Breast epithelium (tissue), 4 donors: ENCODE measurements at places on chromosomes 4 and X. TPM values are rescaled to one million over a fixed set of nuclear protein-coding genes. Genes with fewer than 3 reads are reported as not detected.

The GLUD2 gene
- total RNA-seq: 2.8 TPM

DNA sequence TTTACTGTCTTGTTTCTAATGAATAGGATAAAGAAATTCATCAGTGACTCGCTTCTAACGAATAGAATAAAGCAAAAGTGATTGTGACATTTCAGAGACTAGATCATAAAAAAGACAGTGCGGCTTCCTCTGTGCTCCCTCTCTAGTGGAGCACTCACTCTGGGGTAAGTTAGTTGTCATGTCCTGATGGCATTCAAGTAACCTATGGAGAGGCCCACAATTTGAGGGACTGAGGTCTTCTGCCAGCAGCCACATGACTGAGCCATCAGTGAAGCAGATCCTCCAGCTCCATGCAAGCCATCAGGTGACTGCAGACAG, 72.4 kb downstream of the YIPF6 start:
- H3K27ac ChIP-seq: no peak overlapping the region
- no peak overlapping the region for H3K4me3 ChIP-seq
- no peaks in the 10 kb centered on the region for H3K4me1 ChIP-seq
- no peaks in the 10 kb centered on the region for H3K27me3 ChIP-seq
- H3K36me3 ChIP-seq: no peaks in the 10 kb centered on the region
- DNase-seq: no peak

DNA sequence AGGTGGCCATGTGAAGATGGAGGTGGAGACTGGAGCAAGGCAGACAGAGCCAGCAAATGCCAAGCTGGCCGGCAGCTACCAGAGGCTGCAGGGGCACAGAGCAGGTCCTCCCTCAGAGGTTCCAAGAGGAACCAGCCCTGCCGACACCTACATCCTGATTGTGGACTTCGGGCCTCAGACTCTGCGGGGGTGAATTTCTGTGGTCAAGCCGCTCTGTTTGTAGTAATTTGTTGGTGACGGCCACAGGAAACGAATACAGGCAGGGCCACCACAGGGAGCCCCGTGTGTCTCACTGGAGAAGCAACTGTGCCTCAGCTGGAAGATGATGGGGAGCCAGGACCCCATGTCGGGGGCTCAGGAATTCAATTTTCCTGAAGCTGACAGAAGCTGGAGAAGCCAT, 28.3 kb downstream of the ZFYVE28 start:
- DNase-seq: no peak
- no peaks in the 10 kb centered on the region for H3K36me3 ChIP-seq
- no peaks in the 10 kb centered on the region for H3K27me3 ChIP-seq
- no peak overlapping the region for H3K4me3 ChIP-seq
- no peaks in the 10 kb centered on the region for H3K4me1 ChIP-seq

DNA sequence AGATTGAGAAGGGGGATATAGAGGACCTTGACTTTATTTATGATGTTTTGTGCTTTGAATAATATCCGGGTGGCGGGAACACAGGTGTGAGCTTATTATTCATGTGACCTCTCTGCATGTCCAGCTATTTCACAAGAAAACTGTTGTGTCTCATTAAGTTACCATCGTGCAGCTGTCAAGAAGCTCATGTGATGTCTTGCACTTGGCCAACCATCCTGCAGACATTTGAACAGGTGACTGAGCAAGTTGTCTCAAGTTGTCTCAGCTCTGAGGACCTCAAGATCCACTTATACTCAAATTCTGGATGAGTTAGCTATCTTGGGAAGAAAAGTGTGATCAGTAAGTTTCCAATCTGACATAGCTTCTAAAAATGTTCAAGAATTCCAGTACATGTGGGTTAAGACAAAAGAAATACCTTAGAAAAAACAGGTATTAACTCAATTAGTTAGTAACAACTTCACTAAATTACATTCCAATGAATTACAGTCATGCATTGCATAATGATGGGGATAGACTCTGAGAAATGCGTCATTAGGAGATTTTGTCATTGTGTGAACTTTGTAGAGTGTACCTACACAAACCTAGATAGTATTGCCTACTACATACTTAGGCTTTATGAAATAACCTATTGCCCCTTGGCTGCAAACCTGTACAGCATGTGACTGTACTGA, 462.2 kb downstream of the INPP4B start:
- no peak overlapping the region for H3K4me3 ChIP-seq
- H3K36me3 ChIP-seq: no peaks in the 10 kb centered on the region
- H3K27me3 ChIP-seq: no peaks in the 10 kb centered on the region
- H3K4me1 ChIP-seq: no peaks in the 10 kb centered on the region
- no peak for DNase-seq
- no peak overlapping the region for H3K27ac ChIP-seq

GRCh38 chrX:21655901-21656586, 2.1 kb downstream of the KLHL34 start:
- no peaks in the 10 kb centered on the region for H3K4me1 ChIP-seq
- no peaks in the 10 kb centered on the region for H3K36me3 ChIP-seq
- no peaks in the 10 kb centered on the region for H3K27me3 ChIP-seq
- H3K27ac ChIP-seq: no peak overlapping the region
- no peak for DNase-seq

The POU3F4 gene
- not detected for total RNA-seq

DNA sequence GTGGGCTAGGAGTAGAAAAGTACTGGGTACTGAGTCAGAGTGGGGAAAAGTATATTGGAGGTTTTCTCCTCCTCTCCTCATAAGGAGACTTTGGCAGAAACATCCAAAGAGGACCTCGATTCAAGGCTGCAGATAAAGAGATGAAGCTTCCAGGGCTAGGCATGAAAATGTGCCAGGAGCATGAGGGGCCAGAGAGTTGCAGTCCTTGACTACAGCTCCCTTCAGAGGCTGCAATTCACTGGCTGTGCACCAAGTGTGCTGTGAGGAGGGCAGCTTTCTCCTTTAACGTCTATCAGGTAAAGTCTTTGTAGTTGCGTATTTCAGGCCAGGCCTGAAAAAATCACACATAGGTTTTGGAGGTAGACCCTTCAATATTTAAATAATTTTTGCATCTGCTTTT, 174.9 kb upstream of the VEGFC start:
- H3K27ac ChIP-seq: no peak overlapping the region
- no peaks in the 10 kb centered on the region for H3K36me3 ChIP-seq
- no peak for DNase-seq
- no peak overlapping the region for H3K4me3 ChIP-seq
- no peaks in the 10 kb centered on the region for H3K27me3 ChIP-seq

The DUSP21 gene
- not detected for total RNA-seq

DNA sequence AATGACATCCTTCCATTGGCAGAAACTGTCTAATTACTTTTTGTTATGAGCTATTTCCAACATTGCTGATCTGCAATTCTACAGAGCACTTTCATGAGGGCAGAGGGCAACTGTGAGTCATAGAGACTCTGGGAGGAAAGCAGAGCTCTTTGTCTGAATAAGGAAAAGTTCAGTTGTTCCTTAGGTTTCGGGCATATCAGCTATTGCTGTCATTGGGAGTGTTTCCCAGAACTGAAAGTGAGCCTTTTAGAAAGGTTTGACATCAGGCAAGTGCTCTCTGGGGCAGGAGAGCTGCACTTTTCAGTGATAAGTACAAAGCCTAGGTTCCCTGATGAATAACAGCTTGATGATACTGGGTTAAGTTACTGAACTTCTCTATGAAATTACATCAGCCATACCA, 119.2 kb upstream of the EDNRA start:
- no peaks in the 10 kb centered on the region for H3K27me3 ChIP-seq
- H3K4me3 ChIP-seq: no peak overlapping the region
- H3K27ac ChIP-seq: peak overlapping the region; percentile 12
